ENCODE measurements at places on chromosomes 12 and 14. TPM values are rescaled to one million over a fixed set of nuclear protein-coding genes. Genes with fewer than 3 reads are reported as not detected.

PTPRR gene
- total RNA-seq: not detected

GRCh38 chr12:91133871-91134270, 22.6 kb upstream of the LUM start:
- H3K36me3 ChIP-seq: no peaks in the 10 kb centered on the region
- H3K4me1 ChIP-seq: no peaks in the 10 kb centered on the region
- H3K27ac ChIP-seq: no peak overlapping the region
- no peaks in the 10 kb centered on the region for H3K27me3 ChIP-seq
- no peak overlapping the region for H3K4me3 ChIP-seq

DNA sequence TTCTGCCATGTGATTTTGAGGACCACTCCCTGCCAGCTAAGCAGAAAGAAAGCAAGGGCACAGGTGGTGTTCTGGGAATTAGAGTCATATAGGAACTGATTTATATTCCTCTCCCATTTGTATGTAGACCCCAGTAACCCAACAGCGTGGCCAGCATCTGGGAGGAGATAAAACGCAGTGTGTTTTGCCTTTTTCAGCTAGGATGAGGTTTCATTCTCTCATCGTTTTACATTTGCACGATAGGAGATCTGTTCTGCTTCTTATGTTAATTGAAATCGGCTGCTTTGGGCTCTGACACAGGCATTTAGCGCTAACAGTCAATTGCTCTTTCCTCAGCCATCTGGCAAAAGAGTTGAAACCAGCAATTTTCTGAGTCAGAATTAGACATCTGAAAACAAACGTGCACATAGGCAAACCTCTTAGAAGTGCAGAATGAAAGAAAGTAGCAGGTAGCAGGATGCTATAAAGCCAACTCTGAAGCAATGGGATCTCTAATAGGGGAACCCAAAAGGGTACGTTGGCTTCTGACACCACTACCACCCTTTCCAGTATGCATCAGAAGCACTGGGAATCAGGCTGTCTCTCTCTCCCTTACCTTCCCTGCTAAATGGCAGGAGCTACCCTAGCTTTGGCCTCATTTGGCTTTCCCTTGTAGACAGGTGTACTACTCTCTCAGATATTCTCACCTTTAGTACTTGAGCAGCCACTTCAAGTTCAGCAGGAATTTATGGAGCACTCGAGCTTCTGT, 219.1 kb downstream of the PHLDA1 start:
- peaks cover 8% of the 10 kb centered on the region for H3K4me1 ChIP-seq
- no peaks in the 10 kb centered on the region for H3K36me3 ChIP-seq
- no peak overlapping the region for H3K27ac ChIP-seq
- DNase-seq: no peak
- no peak overlapping the region for H3K4me3 ChIP-seq
- no peaks in the 10 kb centered on the region for H3K27me3 ChIP-seq

GRCh38 chr14:87115234-87115633, 877.7 kb downstream of the GALC start:
- no peak overlapping the region for H3K27ac ChIP-seq
- no peak for DNase-seq
- no peaks in the 10 kb centered on the region for H3K27me3 ChIP-seq
- H3K4me1 ChIP-seq: no peaks in the 10 kb centered on the region

DNA sequence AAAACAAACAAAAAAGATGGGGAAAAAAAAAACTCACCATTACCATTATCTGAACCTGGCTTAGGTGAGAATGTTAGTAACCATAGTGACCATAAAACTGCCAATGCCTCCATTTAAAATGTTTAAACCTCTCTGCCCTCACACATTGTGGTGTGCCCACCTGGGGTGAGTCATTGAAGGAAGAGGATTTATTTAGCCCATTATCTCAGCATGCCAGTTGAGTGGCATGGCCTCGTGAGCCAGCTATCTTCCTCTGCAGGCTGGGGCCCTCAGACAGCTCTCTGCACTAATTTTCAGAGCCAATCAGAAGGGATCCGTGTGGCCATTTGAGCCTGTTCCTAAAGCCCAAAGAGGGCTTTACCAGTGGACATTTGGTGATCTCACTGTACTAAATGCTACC, 81.8 kb upstream of the CCDC198 start:
- H3K4me3 ChIP-seq: no peak overlapping the region
- no peak for DNase-seq
- H3K36me3 ChIP-seq: no peaks in the 10 kb centered on the region
- no peaks in the 10 kb centered on the region for H3K4me1 ChIP-seq
- H3K27me3 ChIP-seq: no peaks in the 10 kb centered on the region

DNA sequence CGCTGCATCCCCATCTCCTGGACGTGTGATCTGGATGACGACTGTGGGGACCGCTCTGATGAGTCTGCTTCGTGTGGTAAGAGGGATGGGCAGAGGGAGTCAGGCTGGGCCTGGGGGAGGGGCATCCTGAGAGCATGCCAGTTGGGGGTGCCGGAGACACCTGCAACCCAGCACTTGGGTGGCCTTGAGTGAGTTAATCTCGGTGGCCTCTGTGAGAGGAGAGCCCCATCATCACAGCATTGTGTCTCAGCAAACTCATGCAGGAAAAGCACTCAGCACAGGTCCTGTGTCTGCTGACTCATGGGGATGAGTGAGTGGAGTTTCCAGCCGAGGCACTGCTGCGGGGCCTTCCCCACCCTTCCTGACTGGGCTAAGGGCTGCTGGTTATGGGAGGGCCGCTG, 19.6 kb upstream of the LRP1-AS start:
- H3K27ac ChIP-seq: no peak overlapping the region
- no peaks in the 10 kb centered on the region for H3K27me3 ChIP-seq
- H3K36me3 ChIP-seq: no peaks in the 10 kb centered on the region
- no peak for DNase-seq
- no peak overlapping the region for H3K4me3 ChIP-seq

- H3K4me3 ChIP-seq: no peak overlapping the region
- H3K4me1 ChIP-seq: peaks cover 5% of the 10 kb centered on the region
- DNase-seq: peak; percentile 49
- H3K27me3 ChIP-seq: peaks cover 26% of the 10 kb centered on the region
These were observed 124.0 kb downstream of the NDUFA12 start for GRCh38 chr12:94879542-94879941.

- peaks cover 23% of the 10 kb centered on the region for H3K4me1 ChIP-seq
- no peak overlapping the region for H3K4me3 ChIP-seq
- no peak overlapping the region for H3K27ac ChIP-seq
- H3K36me3 ChIP-seq: peaks cover 7% of the 10 kb centered on the region
These were observed 3.6 kb downstream of the CFL2 start for GRCh38 chr14:34710744-34711143.

GABARAPL1 gene
- total RNA-seq: 5.5 TPM

DNA sequence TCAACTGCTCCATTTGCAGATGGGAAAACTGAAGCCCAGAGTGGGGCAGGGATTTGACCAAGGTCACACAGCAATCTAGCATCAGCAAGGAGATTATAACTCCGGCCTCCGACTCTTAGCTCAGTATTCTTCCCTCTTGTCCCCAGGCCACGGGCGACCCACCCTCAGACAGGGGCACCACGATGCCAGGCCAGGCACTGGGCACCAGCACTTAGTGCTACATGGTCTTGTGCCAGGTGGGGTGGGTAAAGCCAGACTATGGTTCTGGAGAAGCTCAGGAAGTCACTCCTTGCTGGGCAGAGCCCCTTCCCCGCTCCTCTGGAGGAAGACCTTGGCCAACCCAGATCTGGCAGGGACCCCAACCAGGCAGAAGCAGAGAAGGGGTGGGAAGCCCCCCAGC, 41.5 kb downstream of the SYNE3 start:
- DNase-seq: no peak
- peaks cover 28% of the 10 kb centered on the region for H3K4me1 ChIP-seq
- H3K27ac ChIP-seq: no peak overlapping the region

DNA sequence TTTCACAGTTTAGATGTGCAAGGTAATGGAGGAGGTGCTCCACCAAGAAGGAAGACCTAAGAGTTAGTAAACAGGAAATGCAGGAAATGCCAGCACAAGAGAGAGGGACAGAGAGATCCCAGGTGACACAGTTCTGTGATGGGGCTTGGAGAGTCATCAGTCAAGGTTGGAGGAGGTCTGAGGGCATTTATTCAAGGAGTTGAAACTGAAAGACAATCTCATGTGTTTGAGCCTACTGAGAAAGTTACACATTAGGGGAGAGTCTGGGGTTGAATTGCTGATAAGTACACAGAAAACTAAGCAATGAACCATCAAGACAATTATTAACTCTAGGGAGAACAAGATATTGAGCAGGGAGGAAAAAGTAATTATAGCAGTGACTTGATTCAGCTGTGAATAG, 138.5 kb downstream of the ANO6 start:
- H3K36me3 ChIP-seq: peaks cover 55% of the 10 kb centered on the region
- H3K4me1 ChIP-seq: peaks cover 12% of the 10 kb centered on the region
- H3K4me3 ChIP-seq: no peak overlapping the region
- H3K27me3 ChIP-seq: no peaks in the 10 kb centered on the region
- H3K27ac ChIP-seq: no peak overlapping the region
- DNase-seq: no peak

DNA sequence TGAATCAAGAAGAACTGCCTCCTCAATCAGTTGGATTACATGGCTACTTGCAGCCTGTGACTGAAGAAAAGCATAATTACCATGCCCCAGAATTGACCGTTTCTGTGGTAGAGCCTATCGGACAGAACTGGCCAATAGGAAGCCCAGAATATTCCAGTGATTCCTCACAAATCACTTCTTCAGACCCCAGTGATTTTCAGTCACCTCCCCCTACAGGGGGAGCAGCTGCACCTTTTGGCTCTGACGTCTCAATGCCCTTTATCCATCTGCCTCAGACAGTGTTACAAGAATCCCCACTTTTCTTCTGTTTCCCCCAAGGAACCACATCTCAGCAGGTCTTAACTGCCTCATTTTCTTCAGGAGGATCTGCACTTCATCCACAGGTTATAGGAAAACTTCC, 80.8 kb downstream of the RAD52 start:
- no peaks in the 10 kb centered on the region for H3K27me3 ChIP-seq
- H3K27ac ChIP-seq: no peak overlapping the region
- no peak for DNase-seq
- H3K4me3 ChIP-seq: no peak overlapping the region

- H3K27me3 ChIP-seq: no peaks in the 10 kb centered on the region
- no peak for DNase-seq
- H3K4me3 ChIP-seq: no peak overlapping the region
- no peak overlapping the region for H3K27ac ChIP-seq
- peaks cover 7% of the 10 kb centered on the region for H3K4me1 ChIP-seq
- H3K36me3 ChIP-seq: peaks cover 71% of the 10 kb centered on the region
These were observed 202.7 kb upstream of the BCL2L14 start for GRCh38 chr12:11868027-11868426.

- H3K36me3 ChIP-seq: no peaks in the 10 kb centered on the region
- peaks cover 11% of the 10 kb centered on the region for H3K4me1 ChIP-seq
- DNase-seq: no peak
These were observed 5.9 kb downstream of the MMP17 start for GRCh38 chr12:131833896-131834641.

DNA sequence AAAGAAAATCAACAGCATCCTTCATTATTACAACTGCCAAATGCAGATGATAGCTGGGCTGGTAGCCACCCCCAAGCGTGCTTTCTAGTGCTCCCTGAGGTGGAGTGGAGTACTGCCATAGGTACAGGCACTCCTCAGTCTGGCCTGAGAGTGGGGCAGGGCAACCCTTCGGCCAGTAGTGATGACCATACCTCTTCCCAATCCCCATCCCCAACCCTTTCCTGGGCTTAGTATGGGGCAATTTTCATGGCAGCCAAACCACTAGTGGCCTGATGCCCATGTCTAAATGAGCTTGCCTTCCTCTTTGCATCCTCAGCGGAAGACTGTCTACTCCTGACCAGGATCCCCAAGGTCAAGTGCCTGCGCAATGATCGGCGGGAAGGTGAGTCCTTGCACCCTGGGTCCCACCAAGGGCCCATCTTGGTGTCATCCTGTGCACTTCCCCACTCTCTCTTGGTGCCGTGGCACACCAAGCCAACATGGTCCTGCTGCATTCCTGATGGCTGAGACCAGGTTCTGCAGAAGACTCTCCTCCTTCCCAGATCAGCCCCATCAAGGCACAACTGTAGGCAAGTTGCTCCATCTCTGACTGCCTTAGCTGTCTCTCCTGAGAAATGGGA, 65.8 kb downstream of the GALNT16 start:
- H3K27me3 ChIP-seq: peaks cover 1% of the 10 kb centered on the region
- H3K36me3 ChIP-seq: no peaks in the 10 kb centered on the region
- DNase-seq: no peak
- H3K4me1 ChIP-seq: no peaks in the 10 kb centered on the region
- no peak overlapping the region for H3K4me3 ChIP-seq

SRSF9 gene
- 145 TPM for total RNA-seq

- peaks cover 15% of the 10 kb centered on the region for H3K36me3 ChIP-seq
- H3K4me3 ChIP-seq: no peak overlapping the region
- no peak overlapping the region for H3K27ac ChIP-seq
These were observed 26.8 kb downstream of the RIC8B start for GRCh38 chr12:106801167-106801708.
